ENCODE measurements at places on chromosomes 5 and 9.

DNA sequence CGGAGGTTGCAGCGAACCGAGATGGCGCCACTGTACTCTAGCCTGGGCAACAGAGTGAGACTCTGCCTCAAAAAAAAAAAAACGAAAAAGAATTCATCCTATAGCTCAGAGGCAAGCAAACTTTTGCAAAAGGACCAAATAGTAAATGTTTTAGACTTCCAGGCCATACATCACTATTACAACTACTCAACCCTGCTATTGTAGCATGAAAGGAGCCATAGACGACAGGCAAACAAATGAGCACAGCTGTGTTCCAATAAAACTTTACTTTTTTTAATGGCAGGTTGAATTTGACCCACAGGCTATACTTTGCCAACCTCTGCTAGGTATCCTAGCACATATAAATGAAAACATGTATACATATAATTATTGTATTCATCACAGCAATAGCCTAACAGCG is 58.9 kb upstream of the SLC30A5 start:
- DNase-seq, result no peak

GRCh38 chr9:97811533-97812246 is 41.3 kb upstream of the FOXE1 start:
- DNase-seq, result no peak

GRCh38 chr5:173524136-173524535 is 92.3 kb downstream of the BOD1 start:
- DNase-seq, result no peak

DNA sequence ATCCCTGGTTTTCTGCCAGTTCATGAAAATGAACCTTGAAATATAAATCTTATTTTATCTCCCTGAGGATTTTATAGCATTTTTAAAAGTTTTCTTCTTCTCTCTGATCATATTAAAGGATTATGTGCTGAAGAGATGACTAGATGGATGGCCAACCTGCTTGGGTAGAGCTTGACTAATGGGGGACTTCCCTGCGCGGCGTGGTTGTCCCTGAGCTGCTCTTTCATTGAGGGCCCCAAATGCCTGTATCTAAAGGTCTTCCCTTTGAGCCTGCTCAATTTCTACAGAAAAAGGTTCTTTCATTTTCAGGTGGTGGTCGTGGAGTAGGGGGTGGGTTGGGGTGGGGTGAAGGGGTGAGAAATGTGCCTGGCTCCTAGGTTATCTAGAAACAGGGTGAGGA is 20.5 kb upstream of the CDKN2AIPNL start:
- no peak for DNase-seq

GRCh38 chr5:172402531-172403188 is 51.7 kb downstream of the SH3PXD2B start:
- DNase-seq, result no peak

- no peak for DNase-seq
These were observed 54.2 kb downstream of the PRELID2 start for GRCh38 chr5:145780982-145781381.

DNA sequence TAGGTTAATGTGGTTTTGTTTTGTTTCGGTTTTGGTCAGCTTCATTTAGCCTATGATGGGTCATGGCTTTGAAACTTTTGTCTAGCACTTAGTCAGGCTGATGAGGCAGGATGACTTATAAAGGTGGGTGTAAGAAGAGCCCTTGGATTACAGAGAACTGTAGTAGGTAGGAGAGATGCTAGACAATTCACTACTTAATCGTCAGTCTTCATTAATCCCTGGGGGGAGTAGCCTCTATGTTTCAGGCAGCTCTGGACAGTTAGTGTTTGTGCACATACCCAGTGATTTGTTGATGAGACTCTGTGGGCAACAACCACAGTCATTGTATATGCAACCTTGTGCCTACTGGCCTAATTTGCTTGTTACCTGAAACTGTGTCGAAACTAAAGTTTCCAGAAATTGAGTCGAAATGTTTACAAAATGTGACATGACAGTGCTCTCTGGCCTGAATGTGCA is 113.3 kb downstream of the MTREX start:
- no peak for DNase-seq

- DNase-seq, result no peak
These were observed 62.5 kb downstream of the GNAQ start for GRCh38 chr9:77969083-77969482.

All from hippocampal formation (tissue), 2 donors.